Head of caudate nucleus (tissue), 42 donors: ENCODE measurements at places on chromosomes 1 and 21.

- no peak for DNase-seq
These were observed 32.4 kb upstream of the BSDC1 start for GRCh38 chr1:32426489-32427255.

DNA sequence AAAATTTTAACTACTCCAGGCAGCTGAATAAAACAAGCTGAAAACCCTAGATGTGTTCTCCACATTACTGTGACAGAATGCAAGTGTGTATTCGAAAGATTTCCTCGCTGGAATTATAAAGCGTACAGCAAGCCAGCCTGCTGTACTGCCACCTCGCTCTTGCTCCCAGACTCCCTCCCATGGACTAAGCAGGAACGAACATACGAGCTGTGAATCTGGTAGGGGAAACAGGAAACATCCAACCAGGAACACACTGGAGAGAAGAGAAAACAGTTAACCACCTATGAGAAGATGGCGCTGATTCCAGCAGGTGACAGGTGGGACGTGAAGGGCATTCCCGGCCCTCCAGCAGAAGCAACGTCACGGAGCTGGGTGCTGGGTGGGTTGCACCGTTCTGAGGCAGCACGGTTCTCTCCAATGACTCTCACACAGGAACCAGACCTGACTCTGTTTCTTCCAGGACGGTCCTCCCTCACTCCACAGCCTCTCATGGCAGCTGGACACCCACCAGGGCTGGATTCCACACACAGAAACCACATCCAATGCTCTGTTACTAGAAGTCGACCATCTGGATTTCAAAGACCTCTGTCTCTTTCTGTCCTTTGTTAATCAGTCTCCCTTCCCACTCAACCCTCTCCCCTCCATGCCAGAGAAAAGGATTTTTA, 219.2 kb downstream of the RERE start:
- DNase-seq, result peak; percentile 66

DNA sequence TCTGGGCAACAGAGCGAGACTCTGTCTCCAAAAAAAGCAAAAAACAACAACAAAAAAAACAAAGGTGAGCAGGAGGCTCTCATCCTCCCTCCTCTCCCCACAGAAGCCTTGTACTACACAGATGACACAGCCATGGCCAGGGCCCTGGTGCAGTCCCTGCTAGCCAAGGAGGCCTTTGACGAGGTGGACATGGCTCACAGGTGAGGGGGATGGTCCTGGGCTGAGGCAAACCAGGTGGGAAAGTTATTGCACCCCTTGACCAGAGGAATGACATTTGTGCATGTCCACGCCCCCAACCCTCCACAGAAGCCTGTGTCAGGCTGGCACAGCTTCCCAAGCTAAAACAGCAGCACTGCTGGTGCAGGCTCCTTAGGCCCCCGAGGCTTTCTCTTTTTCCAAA, 2.4 kb downstream of the ADPRS start:
- DNase-seq, result no peak

- no peak for DNase-seq
These were observed 51.2 kb upstream of the COA6 start for GRCh38 chr1:234322097-234322496.

GRCh38 chr21:41885341-41886024, 6.3 kb upstream of the PRDM15 start:
- DNase-seq, result no peak

- no peak for DNase-seq
These were observed 64.0 kb downstream of the NENF start for GRCh38 chr1:212496682-212497081.

DNA sequence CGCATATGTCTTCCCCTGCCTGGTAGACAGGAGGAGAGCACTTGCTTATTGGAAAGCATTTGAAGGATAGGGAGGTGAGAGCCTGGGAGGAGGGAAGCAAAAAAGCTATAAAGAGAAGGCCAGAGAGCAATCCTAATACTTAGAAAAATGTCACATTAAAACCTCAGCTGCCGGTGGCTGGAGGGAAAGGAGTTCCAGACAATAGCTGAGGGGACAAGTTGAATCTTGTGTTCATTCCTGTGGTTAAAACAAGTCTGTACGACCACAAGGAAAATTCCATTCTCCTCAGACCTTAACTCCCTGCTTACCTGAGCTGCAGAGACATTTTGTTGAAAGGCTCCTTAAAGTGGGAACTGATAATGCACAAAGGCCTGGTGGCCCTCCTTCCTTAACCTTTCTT, 218.8 kb upstream of the CAMK1G start:
- no peak for DNase-seq

- no peak for DNase-seq
These were observed 202.5 kb upstream of the EDN2 start for GRCh38 chr1:41687007-41687406.
